ENCODE measurements at places on chromosomes 1 and 21.
A peak's percentile ranks its signal among the peaks of the same experiment; 100 is the strongest.

DNA sequence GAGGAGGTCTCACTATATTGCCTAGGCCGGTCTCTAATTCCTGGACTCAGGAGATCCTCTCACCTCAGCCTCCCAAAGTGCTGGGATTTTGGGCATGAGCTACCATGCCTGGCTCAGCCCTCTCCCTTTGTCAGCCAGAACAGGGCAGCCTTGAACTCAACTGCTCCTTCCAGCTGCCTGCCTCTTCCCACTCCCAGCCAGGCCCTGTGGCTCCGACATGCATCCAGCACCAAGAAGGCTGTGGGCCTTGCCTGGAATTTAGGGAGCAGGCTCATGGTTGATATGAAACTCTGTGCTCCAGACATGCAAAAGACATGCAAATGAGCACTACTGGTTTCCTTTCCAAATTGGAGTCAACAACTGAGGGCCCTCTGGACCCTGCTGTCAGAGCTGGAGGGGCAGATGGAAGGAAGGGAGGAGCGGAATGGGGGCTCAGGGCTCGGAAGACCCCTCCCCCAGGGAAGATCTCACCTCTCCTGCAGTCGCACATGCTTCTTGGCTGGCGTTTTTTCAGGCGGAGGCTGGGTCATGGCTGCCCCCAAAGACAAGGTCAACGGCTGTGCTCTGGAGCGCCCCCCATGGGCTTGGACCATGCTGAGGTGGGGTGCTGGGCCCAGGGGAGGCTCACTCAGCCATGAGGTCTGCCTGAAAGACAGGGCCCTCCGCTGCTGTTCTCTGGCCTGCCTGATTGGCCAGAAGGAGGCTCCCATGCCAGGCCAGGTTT is 1.4 kb downstream of the PTPN7 start:
- no peak for DNase-seq

DNA sequence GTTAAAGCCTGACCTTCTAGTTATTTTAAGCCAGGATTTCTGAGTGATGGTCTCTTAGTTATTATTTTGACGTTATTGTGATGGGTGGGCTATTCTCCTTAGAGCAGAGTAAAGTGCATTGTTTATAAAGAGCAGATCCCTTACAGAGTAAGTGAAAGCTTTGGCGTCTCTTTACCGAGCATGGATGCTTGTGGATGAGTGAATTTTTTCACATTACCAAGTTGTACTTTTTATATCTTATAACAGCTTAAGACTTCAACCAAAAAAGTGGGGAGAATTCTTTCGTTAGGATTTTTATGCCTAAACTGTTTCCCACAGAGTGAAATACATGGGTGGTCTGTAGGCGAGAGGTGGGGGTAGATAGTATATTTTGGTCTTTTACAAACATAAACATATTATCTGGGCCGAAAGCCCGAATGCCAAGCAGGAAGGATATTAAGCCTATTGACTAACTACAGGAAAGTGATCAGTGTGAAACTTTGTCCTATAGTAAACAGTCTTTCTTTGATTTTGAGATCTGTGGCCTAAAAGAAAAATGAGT is 279.1 kb upstream of the C1orf105 start:
- no peak for DNase-seq

GRCh38 chr21:17613242-17613676 is 558 bp upstream of the BTG3 start:
- peak; percentile 25 for DNase-seq

- DNase-seq = no peak
Measured at GRCh38 chr21:24436236-24436635, 1171.0 kb downstream of the MRPL39 start.

DNA sequence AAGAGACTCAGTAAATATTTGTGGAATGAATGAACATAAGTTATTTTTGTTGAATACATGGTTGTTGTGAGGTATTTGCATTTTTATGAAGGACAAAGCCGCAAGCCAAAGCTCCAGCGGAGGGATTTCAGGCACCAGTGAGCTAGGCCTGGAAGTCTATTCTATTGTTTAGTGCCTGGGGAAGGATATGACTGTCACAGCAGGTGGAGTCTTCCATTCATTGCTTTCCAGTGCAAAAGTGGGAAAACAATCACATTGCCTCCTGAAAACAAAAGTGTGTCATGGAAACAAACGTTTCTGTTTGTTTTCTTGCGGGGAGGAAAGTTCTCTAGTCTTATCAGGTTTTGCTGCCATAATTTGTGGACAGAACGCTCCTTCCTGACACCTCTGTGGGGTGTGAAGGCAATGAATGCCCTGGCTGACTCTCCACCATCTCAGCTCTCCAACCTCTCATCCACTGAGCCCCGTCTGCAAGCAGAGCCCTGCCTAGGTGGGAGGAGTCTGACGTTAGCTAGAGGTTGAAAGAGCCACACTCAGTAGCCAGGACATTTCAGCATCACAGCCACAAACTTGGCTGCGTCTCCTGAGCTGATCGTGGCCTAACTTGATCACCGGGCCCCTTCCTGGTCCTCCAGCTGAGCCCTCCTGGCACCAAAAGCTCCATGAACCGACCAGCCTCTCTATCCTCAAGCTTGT is 739.1 kb downstream of the MATN1 start:
- DNase-seq = no peak

- no peak for DNase-seq
Measured at GRCh38 chr1:55997536-55997935, 581.8 kb downstream of the PLPP3 start.

DNA sequence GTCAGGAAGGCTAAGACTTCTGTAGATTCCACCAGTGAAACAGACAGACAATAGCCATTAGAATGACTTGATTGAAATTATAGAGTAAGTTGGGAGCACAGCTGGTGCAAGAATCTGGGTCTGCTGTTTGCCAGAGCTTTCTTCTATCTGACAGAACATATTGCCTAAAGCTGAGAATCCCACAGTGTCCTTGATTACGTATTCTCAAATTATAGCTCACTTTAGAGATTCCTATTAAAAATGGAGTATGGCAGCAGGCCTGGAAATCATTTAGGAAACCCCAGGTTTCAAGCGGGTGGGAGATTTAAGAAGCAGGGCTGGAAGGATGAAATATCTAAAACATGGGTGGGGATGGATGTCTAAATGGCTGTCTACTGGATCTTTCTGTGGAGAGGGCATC is 639.7 kb upstream of the CXADR start:
- no peak for DNase-seq

GRCh38 chr21:29029524-29029923 is 5.1 kb downstream of the USP16 start:
- DNase-seq = no peak

DNA sequence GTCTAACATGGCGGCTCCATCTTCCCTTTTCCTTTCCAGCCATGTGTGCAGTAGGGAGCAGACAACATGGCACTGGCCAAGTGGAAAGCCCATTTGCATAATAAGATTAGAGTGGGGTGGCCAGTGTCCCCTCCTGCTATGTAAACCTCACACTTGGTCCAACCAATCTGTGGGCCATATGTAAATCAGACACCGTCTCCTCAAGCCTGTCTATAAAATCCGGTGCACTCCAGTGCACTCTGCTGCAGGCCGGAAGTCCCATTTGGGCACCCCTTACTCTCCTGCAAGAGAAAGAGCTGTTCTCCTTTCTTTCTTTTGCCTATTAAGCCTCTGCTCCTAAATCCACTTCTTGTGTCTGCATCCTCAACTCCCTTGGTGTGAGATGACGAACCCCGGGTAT is 44.1 kb downstream of the OLFML3 start:
- DNase-seq = no peak

DNA sequence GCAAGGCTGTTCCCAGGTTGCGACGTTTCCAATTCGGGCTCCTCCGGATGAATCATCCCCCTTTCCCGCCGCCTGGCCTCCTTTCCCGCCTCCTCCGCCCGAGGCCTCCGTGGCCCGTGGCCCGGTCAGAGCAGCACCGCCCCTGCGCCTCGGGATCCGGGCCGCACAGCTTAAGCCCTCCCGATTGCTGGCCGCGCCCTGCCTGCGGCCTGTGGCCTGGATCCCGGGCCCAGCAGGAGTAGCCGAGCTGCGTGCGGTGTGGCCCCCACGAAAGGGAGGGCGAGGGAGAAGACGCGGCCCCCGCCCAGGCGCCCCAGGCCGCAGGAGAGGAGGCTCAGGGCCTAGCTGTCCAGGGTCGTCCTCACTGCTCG is 1.0 kb downstream of the TMEM200B start:
- no peak for DNase-seq

Measured in urothelium cell line (cell line).